Cerebellum (tissue), 4 donors: ENCODE measurements at places on chromosomes 3 and 15. TPM values are rescaled to one million over a fixed set of nuclear protein-coding genes. Genes with fewer than 3 reads are reported as not detected.

Gene P2RY13
- total RNA-seq = 1.7 TPM

Gene IGSF11
- 21.0 TPM for total RNA-seq

- no peak for DNase-seq
These were observed 18.5 kb downstream of the CPNE4 start for GRCh38 chr3:132016061-132017041.

GRCh38 chr3:41117398-41117870 lies 81.9 kb upstream of the CTNNB1 start:
- DNase-seq = no peak

- DNase-seq = no peak
These were observed 62.7 kb downstream of the ASTE1 start for GRCh38 chr3:130963878-130964277.

- no peak for DNase-seq
These were observed 311.7 kb downstream of the VPS13C start for GRCh38 chr15:61748529-61748928.

GRCh38 chr15:90286678-90287077 lies 21.2 kb downstream of the NGRN start:
- no peak for DNase-seq

GRCh38 chr15:63054985-63055384 lies 12.4 kb downstream of the TPM1 start:
- no peak for DNase-seq

GRCh38 chr3:58679974-58680666 lies 13.5 kb upstream of the FAM3D start:
- no peak for DNase-seq

DNA sequence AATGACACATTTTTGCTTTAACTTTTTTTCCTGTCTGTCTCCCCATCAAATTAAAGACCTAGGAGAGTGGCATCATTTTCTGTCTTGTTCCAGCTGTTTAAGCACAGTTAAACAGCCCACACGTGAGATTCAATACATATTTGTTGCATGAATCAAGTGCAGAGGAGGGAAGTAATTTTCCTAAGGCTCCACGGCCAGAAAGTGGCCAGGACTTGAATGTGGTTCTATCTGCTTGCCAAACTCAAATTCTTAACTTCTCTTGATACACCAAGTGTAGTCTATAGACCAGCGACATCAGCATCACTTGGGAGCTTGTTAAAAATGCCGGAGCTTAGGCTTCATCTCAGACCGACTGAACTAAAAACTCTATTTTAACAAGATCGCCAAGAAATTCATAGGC lies 724.8 kb upstream of the CFAP20DC start:
- no peak for DNase-seq

GRCh38 chr3:162337630-162338029 lies 841.0 kb downstream of the OTOL1 start:
- no peak for DNase-seq
